Hypothalamus (tissue), 51 donors: ENCODE measurements at places on chromosomes 5 and 9.

DNA sequence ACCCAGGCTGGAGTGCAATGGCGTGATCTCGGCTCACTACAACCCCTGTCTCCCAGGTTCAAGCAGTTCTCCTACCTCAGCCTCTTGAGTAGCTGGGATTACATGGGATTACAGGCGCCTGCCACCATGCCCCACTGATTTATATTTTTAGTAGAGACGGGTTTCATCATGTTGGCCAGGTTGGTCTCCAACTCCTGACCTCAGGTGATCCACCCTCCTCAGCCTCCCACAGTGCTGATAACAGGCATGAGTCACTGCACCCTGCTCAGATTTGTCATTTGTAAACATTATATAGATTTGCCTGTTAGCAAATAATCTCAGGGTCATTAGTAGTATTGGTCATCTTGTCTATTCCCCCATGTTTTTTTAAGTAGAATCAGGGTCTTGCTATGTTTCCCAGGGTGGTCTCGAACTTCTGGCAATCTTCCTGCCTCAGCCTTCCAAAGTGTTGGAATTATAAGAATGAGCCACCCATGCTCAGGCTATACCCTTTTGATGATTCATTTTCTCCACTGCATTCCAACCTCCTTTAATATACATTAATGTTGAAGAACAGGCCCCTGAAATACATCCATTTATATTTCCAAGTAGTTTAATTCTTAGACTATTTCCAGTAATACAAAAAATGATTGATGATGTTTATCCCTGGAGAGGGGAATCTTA lies 17.3 kb downstream of the CENPH start:
- DNase-seq = no peak

GRCh38 chr5:127006744-127007143 lies 23.6 kb downstream of the MARCHF3 start:
- no peak for DNase-seq

GRCh38 chr5:103512500-103512899 lies 50.1 kb downstream of the NUDT12 start:
- DNase-seq = no peak

DNA sequence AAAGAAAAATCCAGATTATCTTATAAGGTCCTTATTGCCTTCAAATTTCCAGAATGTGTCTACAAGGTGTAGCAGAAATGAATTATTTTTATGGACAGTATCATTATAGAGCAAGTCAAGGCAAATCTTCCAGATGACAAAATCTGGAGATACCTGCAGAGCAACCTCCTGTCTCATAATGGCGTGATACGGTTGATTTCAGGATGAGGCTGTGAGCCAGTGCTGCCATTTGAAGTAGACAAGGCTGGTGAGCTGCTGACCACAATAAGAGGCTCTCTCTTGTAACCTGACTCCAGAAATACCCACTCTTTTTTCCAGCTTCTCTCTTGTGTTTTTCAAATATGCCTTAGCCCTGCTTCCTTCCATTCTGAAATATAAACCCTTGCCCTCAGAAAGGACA lies 108.2 kb downstream of the HTR1A start:
- DNase-seq = no peak

DNA sequence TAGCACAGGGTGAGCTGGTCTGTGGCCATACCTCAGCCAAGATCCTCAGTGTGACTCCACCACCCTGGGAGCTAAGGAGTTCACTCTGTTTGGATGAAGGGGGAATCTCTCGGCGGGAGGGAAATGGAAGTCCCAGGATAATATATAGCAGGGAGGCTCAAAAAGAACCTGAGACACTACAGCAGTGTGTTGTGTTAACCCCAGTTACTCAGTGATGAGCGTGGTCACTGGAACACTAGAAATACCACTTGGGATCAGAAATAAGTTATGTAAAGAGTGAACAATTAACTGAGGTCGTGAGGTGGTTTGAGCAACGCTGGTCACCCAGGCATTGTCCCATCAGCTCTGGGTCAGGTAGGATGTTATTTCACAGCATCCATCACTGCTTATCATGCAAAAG lies 59.3 kb upstream of the ADAMTS16 start:
- no peak for DNase-seq

DNA sequence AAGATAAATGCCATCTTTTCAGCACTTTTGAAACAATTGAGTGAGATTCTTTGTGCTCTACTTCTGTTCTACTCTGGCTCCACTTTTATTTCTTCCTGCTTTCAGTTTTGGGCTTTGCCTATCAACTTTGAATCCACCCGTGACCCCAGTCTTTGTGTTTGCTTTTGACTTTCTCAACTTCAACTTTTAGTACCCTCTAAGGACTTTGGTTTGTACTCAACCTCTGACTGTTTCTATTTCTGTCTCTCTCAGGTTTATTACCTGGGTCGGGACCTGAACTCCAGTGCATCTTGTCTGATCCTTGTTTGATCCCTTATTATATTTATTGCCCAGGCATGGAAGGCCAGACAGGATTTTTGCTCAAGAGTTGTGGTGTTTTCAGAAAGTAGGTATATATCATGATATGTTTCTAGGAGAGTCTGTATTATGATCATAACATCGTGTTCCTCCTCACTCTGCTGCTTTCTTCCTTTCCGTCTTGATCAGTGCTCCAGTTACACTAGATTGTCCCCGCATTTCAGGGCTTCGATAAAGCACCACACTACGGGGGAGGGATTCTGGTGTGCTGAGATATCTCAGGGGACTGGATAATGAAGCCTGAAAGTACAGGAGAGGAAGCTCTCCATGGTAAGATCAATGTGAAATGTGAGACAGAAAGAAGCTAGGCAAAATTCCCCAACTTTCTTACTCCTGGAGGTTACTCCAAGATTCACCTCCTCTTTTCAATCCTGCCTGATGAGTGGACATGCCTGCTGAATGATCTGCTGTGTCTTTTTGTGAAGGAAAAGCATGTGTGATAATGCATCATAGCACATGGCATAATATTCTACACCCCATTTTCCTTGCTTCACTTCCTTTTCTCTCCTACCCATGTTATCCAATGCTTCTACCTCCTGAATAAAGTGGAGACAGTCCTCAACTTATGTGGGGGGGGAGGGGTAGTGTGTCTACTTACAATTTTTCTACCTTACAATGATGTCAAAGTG lies 155.5 kb upstream of the GRIN3A start:
- DNase-seq = no peak

DNA sequence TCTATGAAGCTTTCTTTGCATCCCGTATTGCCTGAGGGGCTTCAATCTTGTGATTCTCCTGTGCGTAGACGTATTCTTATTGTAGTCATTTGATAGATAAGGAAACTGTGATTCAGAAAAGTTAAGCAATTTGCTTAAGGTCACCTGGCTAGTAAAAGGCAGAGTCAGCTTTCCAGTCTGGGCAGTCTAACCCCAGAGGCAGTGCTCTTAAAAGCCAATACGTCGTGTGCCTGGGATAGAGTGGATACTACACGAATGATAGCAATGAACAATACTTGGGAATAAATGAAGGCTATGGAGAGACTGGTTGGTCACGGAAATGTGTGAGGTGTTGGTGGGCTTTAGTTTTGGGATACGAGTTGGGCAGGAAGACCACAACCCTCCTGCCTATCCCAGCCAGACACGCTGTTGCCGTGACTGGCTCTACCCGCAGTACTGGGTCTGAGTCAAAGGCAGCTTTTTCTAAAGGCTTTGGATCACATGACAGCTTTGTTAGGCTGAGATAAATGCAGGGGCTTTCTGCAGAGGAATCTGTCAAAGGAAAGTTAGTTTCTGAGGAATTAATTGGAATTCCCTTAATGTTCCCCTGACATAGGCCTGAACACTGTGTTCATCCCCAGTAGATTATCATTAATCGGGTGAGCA lies 302.6 kb downstream of the KIF4B start:
- no peak for DNase-seq

- no peak for DNase-seq
These were observed 15.8 kb downstream of the DAB2IP start for GRCh38 chr9:121667214-121667613.

DNA sequence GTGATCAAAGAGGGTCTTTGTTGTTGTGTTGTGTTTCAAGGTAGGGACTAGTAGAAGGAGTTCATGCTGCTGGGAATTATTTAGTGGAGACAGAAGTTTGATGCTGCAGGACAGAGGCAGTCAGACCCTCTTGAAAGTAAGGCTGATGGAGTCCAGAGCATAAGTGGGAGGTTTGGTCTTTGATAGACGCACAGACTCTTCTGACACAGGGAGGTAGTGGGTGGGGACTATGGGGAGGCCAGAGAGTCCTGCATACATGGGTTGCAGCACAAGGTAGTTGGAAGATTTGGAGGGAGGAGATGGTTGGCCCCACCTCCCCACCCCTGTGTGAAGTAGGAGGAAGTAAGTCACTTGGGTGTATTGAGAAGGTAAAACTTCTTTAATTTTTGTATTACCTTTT lies 2.4 kb upstream of the CCDC112 start:
- no peak for DNase-seq

DNA sequence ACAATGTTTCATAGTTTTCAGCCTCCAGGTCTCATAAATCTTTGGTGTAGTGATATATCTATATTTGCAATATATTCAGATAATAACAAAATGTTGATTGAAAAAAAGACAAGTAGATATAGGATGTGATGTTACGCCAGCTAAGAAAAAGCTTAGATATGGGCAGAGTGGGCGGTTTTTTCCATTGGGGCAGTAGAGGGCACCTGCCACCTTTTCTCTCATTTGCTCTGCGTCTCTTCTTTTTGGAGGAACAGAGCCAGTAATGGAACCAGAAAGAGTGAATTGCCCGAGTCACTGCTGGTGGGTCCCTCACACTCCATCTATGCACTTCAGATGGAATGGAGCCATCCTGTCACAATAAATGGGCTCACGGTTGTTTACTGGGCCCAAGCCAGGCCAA lies 62.1 kb upstream of the FANCC start:
- DNase-seq = no peak

DNA sequence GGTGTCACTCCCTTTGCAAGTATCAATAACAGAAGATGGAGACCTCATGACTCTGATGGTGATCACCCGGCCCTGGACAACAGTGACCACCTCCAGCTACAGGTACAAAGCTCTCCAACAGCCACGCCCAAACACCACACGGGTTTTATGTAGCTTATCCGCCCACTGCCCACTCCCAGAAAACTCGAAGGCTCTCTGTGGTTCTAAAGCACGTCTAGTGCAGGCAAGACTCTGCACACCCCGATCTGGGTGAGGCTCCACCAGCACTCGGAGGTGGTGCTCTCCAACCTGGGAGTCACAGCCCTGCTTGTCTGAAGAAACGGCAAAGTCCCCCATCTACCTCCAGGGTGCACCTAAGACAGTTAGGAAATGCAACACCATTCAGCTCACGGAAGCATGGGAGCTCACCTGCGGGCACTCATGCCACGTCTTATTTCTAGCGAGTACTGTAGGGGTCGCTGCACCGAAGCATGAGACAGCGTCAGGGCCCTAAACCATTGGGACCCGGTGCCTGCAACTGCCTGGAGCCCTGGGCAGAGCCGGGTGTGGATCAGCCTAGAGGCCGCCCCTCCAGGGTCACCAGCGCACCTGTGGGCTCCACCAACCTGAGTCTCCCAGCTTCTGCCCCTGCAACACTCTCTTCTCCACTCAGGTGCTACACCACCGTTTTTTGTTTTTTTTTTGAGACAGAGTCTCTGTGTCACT lies 58.1 kb upstream of the ZNF354A start:
- DNase-seq = no peak

DNA sequence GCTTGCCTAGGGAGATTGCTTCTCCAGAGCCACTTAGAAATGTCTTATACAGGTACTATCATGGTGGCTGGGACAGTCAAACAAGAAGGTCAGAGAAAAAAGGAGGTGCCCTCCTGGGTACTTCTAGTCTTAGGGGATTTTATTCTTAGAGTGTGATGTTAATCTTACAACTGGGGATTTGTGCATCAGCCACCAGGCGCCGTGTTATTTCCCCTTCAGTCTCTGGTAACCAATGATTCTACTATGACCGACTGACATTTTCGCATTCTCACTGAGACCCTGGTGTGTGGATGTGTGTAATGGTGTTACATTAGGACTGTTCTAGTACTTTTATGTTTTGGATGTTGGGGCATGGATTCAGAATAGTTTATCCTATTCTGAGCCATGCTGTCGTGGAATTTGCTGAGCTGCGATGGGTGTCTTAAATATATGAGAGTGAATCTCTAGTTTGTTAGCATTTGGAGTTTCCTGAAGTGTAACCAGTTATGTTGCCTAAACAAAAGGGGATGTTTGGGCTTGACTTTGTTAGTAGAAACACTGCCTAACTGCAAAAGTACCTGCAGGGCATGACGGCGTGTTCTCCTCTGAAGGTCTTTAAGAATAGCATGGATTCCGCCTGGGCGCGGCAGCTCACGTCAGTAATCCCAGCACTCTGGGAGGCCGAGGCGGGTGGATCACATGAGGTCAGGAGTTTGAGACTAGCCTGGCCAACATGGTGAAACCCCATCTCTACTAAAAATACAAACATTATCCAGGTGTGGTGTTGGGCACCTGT lies 175.2 kb upstream of the DAP start:
- DNase-seq = no peak

GRCh38 chr5:139051392-139051791 lies 146.8 kb downstream of the SIL1 start:
- DNase-seq = no peak

DNA sequence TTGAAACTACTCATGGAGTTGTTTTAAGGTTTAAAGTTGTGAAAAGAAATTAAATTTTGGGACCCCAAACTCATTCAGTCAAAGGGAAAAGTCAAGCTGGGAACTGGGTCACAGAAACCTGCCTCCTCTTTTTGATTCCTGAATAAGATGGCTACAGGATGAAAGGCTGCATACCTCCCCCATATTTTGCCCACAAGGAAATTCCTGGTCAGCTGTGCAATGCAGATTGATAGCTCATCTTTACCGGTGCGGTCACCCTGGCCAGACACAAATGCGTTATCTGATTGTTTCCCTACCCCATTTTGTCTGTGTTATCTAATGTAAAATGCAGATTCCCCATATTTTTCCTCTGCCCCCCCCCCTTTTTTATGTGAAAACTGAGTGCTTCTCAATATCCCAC lies 1.3 kb downstream of the HAVCR2 start:
- no peak for DNase-seq

DNA sequence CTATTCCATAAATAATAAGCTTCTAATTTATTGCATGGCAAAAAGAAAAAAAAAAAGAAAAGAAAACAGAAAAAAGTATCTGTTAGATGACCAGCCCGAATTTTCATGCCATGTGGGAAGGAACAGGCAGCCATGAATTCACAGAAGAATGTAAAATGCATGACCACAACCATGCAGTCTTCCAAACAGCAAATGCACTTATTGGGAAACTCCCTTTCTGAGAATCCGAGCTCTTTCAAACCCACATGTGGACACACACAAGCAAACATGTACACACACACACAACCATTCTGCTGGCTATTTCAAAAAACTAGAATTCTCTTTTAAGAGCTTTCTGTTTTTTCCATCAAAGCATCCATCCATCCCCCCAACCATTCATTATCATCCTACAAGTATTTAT lies 236.1 kb downstream of the DNAH5 start:
- no peak for DNase-seq
